ENCODE measurements at places on chromosomes 4 and X.

- no peak for DNase-seq
These were observed 82.9 kb upstream of the PNPLA4 start for GRCh38 chrX:8010105-8010504.

DNA sequence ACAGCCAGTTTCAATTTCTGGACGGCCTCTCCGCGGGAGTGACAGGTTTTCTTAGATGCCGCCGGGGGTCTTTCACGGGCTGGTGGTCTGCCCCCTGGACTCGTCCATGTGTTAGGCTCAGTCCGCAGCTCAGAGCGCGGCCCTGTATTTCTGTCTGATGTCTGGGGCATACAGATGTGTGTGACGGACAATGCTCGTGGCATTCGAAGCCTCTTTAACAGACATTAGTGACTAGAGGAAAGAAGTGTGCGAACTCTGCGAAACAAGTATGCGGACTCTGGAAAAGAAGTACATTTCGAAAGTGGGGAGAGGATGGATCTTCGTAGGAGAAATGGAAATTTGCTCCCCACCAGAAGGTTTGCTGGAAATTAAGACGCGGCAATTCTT is 793 bp upstream of the DCUN1D4 start:
- no peak for DNase-seq

DNA sequence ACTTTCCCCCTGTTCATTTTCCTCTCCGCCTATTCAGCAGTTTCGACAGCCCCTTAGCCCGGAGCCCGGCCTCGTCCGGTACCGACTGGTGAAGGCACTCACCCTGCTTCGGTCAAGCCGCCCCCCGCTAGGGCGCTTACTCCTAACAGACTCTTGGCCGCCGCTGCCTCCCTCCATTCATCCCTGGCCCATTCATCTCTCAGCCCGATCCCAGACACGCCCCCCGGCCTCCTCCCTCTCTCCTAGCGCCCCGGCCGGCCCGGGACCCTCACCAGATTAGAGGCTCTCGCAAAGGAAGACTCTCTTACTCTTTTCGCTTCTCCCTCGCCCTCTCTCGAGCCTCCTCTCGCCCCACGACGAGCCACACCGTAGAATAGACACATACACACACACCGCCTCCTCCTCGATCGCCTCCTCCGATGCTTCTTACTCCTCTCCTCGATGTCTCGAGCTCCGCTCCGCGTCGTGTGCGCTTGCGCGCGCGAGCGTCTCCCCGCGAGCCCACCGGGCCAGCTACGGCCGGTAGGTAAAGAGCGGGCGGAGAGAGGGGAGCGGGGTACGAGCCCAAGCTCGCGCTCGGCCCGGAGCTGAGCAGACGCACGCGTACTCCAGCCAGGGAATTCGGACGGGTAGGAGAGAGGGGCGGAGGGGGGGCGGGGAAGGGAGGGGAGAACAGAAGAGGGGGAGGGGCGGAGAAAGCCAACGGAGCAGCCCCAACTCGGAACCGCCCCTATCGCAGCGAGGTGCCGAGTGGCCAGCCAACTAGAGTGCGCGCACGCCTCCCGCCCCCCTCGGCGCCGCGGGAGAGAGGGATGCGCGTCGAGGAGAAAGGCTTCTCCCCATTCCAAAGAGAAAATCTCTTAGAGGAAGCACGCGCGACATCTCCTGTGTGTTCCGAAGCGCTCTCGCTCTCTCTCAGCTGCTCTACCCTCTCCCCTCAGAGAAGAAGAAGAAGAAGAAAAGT is at the start of gene WNK3:
TSS of gene WNK3 (minus strand) at position 633 of the 964 bp plus-strand sequence.
- DNase-seq, result no peak

DNA sequence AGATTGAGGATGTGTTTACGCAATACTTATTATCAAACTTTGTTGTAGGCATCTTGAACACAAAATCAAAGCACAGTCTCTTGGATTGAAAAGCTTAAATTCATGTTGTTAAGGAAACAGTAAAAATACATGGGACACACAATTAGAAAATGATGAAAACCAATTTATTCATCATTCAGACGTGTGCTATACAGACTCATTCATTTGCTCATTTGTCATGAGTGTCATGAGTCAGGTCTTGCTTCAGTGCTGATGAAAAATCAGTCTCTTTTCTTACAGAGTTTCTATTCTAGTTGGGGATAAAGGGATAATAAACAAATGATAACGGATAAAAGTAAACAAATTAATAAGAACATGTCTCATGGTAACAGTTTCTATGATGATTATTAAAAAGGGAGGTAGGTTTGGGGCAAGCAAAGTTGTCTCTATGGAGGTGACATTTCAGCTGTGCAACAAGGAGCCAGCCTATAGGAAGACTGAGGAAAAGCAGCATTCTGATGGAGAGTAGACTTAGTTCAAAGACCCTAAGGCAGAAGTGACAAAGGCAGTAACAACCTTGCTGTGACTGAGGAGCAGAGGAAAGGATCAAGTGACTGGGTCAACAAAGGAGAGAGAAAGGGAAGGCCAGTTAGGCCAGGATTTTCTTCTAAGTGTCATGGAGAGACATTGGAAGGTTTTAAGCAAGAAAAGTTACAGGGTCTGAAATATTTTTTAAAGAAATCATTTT is 224.0 kb upstream of the HHIP start:
- no peak for DNase-seq

DNA sequence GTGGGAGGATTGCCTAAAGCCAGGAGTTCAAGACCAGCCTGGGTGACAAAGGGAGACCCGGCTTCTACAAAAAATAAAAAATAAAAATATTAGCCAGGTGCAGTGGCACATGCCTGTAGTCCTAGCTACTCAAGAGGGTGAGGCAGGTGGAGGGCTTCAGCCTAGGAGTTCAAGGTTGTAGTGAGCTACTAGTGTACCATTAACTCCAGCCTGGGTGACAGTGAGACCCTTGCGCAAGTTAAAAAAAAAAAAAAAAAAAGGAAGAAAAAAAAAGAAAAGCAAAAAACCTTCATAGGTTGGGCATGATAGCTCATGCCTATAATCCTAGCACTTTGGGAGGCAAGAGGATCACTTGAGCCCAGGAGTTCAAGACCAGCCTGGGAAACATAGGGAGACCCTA is 5.8 kb downstream of the SCLT1 start:
- no peak for DNase-seq

DNA sequence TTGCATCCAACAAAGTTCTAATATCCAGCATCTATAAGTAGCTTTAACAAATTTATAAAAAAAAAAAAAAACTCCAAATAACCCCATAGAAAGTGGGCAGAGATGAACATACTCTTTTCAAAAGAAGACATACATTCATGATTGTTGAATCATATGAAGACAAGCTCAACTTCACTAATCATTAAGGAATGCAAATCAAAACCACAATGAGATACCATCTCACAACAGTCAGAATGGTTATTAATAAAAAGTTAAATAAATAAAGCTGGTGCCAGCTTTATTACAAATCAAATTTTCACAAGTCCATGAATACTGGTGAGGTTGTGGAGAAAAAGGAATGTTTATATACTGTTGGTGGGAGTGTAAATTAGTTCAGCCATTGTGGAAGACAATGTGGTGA is 592.0 kb downstream of the IQCM start:
- DNase-seq, result no peak

- DNase-seq, result no peak
These were observed 88.9 kb upstream of the NDP start for GRCh38 chrX:44061968-44062614.

DNA sequence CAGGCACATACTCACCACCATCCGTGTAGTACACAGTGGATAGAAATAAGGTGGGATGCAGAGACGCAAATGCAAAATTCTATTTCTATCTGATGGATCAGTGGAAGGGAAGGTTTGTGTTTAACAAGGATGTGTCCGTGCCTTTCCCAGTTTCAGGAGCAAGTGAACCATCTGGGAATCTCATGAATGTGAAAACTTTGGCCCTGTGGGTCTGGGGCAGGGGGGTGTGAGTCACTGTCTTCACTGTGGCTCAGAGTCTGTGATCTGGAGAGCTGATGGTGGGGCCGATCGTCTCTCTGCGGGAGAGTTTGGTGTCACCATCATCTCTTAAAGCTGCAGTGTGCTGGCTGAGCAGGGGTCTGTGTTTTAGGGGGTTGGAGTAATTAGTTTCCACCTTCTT is 179.3 kb upstream of the STS start:
- no peak for DNase-seq
